Activated CD4-positive, alpha-beta T cell treated with anti-CD3 and anti-CD28 coated beads, Interleukin-2, amount 10 ng/mL, durations not matched to agents 24 days and 14 days (primary cell): ENCODE measurements at places on chromosomes 16 and 17.

- H3K4me3 ChIP-seq, result no peak overlapping the region
- H3K27ac ChIP-seq, result no peak overlapping the region
- H3K27me3 ChIP-seq, result no peaks in the 10 kb centered on the region
Observed at GRCh38 chr16:88403794-88404581, 21.2 kb downstream of the ZNF469 start.

GRCh38 chr16:2968368-2968737, 795 bp upstream of the PAQR4 start:
- DNase-seq, result no peak
- H3K36me3 ChIP-seq, result peaks cover 17% of the 10 kb centered on the region
- H3K27me3 ChIP-seq, result peaks cover 21% of the 10 kb centered on the region
- H3K27ac ChIP-seq, result peak overlapping the region; percentile 47
- peaks cover 26% of the 10 kb centered on the region for H3K4me1 ChIP-seq

DNA sequence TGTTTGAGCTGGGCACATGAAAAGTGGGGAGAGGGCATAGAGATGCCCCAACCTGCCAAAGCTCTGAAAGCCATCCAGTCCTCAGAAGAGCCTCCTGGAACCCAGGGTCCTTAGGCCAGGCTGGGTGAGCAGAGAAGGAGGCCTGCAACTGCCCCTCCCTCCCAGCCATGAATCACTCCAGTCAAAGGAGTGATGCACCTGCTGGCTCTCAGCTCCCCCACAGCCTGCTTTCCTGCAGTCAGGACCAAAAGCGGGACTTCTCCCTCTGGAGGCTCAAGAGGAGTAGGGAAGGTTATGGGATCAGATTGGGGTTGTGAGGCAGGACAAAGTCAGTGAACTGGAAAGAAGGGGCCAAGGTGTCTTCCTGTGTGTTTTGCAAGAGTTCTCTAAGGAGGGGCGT, 145.6 kb downstream of the TMEM132E start:
- H3K4me3 ChIP-seq, result no peak overlapping the region
- DNase-seq, result no peak
- H3K27me3 ChIP-seq, result no peaks in the 10 kb centered on the region

DNA sequence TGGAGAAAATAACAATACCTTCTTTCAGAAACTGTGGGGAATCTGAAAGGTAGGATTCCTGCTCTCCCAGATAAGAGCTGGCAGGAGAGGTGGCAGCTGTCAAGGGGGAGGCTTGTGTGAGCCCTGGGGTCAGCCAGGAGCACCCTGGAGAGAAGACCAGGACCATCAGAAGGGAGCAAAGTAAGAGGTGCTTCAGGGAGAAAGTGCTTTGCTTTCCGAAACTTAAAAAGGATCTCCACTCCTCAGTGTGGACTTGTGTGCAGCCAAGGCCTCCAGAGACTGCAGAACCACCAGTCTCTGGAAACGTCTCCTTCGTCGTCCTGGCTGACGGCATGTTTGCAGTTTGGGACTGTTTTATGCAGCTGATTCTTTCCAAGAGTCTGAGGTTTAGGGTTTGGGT, 13.7 kb upstream of the SOX9 start:
- DNase-seq, result no peak
- no peak overlapping the region for H3K27ac ChIP-seq
- no peaks in the 10 kb centered on the region for H3K4me1 ChIP-seq
- H3K27me3 ChIP-seq, result no peaks in the 10 kb centered on the region

DNA sequence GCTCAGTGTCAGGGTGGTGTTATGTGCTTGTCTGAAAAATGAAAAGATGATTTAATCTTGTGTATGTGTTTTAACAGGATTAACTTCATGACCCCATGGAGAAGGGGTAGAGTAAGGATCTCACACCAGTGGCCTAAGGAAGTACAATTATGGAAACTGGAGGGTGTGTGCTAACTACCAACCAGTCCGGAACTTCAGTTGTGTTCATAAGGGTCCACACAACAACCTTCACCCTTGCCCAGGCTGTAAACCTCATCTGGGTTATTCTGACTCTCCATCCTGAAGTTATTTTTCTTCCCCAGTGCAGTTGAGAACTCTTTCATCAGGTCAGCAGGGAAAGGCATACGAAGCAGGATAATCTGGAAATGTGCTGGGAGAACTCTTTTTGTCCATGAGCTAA, 158.9 kb downstream of the MAP2K6 start:
- no peak for DNase-seq
- no peaks in the 10 kb centered on the region for H3K4me1 ChIP-seq
- no peaks in the 10 kb centered on the region for H3K36me3 ChIP-seq
- H3K27ac ChIP-seq, result no peak overlapping the region

DNA sequence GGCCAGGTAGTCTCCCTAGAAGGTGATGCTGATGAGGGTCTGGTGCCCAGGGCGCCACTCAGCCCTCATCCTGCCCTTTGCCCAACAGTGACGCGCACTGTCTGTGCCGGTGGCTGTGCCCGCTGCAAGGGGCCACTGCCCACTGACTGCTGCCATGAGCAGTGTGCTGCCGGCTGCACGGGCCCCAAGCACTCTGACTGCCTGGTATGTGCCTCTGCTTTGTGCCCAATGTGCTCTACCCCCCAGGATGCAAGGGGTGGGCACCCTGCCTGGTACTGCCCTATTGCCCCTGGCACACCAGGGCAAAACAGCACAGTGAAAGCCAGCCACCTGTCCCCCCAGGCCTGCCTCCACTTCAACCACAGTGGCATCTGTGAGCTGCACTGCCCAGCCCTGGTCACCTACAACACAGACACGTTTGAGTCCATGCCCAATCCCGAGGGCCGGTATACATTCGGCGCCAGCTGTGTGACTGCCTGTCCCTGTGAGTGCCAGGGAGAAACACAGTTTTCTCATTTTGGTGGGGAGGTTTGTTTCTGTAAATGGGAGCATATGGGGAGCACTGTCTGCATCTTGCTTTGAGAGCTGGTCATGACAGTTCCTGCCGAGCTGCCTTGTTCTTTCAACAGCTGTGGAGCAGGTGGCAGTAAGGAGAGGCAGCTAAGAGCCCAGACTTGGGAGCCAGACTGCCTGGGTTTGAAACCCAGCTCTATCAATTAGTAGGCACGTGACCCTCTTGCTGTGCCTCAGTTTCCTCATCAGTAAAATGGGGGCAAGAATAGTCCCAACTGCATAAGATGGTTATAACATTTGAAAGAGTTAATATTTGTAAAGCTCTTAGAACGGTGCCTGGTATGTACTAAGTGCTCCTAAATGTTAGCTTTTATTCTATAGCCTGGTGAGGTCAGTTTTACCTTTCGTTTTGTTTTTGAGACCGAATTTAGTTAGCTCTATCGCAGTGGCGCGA, 10.4 kb downstream of the ERBB2 start:
- peaks cover 6% of the 10 kb centered on the region for H3K4me1 ChIP-seq
- no peaks in the 10 kb centered on the region for H3K27me3 ChIP-seq
- no peak overlapping the region for H3K27ac ChIP-seq
- H3K36me3 ChIP-seq, result no peaks in the 10 kb centered on the region
- DNase-seq, result no peak

DNA sequence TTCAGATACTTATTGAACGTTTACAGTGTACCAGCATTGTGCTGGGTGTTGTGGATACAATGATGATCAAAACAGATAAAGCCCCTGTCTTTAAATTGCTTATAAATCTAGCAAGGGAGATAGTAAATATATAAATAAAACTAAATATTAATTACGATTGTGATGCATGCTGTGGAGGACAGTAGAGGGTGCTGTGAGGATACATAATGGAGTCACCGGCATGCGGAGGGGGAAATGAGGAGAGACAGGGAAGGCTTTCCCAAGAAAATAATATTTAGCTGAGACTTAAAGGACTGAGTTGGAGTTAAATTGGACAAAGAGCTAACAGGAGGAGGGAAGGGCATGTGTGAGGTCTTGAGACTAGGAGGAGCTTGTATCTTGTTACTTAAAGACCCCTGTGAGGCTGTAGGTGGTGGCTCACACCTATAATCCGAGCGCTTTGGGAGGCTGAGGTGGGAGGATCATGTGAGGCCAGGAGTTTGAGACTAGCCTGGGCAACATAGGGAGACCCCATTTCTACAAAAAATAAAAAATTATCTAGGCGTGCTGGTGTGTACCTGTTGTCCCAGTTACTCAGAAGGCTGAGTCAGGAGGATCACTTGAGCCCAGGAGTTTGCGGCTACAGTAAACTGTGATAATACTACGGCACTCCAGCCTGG, 2.4 kb downstream of the DHRS7B start:
- no peak for DNase-seq
- H3K4me1 ChIP-seq, result peaks cover 26% of the 10 kb centered on the region
- H3K4me3 ChIP-seq, result peak overlapping the region; percentile 46
- H3K36me3 ChIP-seq, result peaks cover 8% of the 10 kb centered on the region

- H3K4me1 ChIP-seq, result peaks cover 77% of the 10 kb centered on the region
- peak; percentile 49 for DNase-seq
- peaks cover 30% of the 10 kb centered on the region for H3K36me3 ChIP-seq
- H3K27me3 ChIP-seq, result no peaks in the 10 kb centered on the region
- H3K27ac ChIP-seq, result peak overlapping the region; percentile 83
Observed at GRCh38 chr16:75106351-75107274, 10.0 kb downstream of the LDHD start.

DNA sequence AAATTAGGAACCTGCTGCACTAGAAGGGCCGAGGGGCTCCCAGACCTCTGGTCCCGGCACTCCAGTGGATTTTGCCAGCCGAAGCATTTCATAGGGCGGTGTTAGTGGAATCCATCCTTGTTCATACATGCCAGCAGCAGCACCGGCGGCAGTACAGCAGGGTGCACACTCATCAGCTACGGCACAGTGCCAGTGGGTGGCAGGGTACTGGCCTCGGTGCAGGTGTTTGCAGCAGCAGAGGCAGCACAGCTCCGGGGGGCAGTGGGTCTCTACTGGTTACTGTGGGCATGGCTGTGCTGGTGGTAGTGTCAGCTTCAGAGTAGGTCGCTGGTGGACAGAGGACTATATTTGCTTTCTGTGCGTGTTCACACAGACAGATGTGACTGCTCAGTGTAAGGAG, 985.7 kb downstream of the CDH8 start:
- H3K4me3 ChIP-seq, result no peak overlapping the region
- no peak overlapping the region for H3K27ac ChIP-seq
- no peaks in the 10 kb centered on the region for H3K27me3 ChIP-seq
- H3K36me3 ChIP-seq, result no peaks in the 10 kb centered on the region

- no peak overlapping the region for H3K27ac ChIP-seq
- H3K27me3 ChIP-seq, result peaks cover 16% of the 10 kb centered on the region
Observed at GRCh38 chr17:43456029-43456428, 27.7 kb upstream of the DHX8 start.

DNA sequence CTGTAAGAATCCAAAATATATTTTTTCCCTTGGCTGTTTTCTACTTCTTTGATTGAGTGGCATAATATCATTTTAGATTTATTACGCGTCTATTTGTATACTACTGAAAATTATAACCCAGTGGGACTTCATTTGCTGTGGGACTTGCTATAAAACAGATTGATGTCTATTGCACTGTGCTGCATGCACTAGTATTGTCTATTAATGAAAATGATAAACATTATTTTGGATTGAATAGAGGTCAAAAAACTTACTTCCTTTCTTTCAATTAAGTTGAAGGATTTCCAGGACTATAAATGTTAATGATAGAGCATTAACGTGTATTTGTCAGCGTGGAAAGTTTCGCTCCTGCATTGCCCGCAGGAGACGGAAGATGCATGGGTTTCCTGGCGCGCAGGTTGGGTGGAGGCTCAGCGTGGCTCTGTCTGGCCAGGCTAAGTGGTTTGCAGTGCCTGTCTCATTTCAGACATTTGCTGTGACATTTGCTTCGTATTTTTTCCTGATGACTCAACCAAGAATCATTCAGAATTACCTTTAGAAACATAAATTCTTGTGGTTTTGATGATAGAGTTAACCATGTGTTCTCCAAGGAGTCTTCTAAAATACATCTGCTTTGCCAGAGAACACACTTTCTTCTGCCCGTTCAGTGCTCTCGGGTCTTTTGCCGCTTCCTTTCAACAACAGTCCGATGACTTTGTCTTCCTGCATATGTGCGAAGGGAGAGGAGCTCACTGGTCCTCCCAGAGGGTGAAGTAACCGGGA, 216.7 kb downstream of the RPTOR start:
- peaks cover 35% of the 10 kb centered on the region for H3K36me3 ChIP-seq
- H3K27ac ChIP-seq, result peak overlapping the region; percentile 99
- no peaks in the 10 kb centered on the region for H3K27me3 ChIP-seq
- H3K4me1 ChIP-seq, result peaks cover 75% of the 10 kb centered on the region
- DNase-seq, result peak; percentile 91
- H3K4me3 ChIP-seq, result peak overlapping the region; percentile 76

- peaks cover 7% of the 10 kb centered on the region for H3K4me1 ChIP-seq
- DNase-seq, result peak; percentile 76
- no peaks in the 10 kb centered on the region for H3K36me3 ChIP-seq
- H3K4me3 ChIP-seq, result no peak overlapping the region
- peaks cover 32% of the 10 kb centered on the region for H3K27me3 ChIP-seq
Observed at GRCh38 chr16:86044241-86044671, 145.3 kb downstream of the IRF8 start.

DNA sequence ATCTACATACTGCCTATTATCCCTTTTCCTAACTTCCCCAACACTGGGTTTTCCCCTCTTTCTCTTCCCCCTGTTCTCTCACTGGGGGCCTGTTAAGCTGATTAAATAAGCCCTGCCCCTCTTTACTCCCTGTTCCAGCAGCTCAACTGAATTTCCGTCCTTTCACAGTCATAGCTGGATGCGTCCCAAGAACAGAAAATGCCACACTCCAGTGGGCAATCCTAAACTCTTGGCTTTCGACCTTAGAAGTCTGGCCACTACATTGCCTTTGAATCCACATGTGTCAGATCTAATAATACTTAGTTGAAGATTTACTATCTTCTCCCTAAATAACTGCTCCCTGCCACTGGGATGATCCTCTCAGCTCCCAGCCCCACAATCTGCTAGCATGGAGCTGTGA, 34.5 kb downstream of the KCNJ16 start:
- peaks cover 2% of the 10 kb centered on the region for H3K4me1 ChIP-seq
- H3K4me3 ChIP-seq, result no peak overlapping the region
- peaks cover 2% of the 10 kb centered on the region for H3K27me3 ChIP-seq
- H3K36me3 ChIP-seq, result no peaks in the 10 kb centered on the region

DNA sequence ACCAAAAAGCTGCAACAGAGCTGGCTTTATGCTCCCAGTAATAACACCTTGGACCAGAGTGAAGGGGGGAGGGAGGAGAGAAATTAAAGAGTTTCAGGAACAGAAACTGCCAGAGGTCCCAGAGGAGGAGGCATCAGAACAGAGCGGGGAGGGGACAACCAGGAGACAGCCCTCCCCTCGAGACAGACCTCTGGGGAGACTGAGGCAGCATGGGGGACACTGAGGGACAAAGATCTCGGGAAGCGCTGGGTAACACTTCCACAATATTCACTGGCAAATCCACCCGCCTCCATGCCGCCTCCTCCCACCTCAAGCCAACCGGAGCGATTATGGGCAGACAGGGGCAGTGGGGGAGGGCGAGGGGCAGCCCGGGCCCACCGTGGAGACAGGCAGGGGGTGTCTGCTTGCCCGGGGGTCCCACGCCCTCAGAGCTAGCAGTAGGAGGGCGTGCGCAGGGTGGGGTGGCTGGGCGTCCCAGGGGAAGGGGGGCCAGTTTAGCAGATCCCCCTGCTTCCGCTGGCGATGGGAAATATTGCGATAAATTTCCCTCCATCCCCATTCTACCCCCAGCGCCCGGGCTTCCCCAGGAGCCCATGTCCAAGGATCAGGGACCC, 1.2 kb downstream of the PCGF2 start:
- peaks cover 2% of the 10 kb centered on the region for H3K36me3 ChIP-seq
- peaks cover 48% of the 10 kb centered on the region for H3K4me1 ChIP-seq
- peaks cover 37% of the 10 kb centered on the region for H3K27me3 ChIP-seq
- DNase-seq, result no peak

- no peak overlapping the region for H3K27ac ChIP-seq
- H3K27me3 ChIP-seq, result peaks cover 8% of the 10 kb centered on the region
- H3K36me3 ChIP-seq, result peaks cover 3% of the 10 kb centered on the region
- no peak for DNase-seq
- no peak overlapping the region for H3K4me3 ChIP-seq
Observed at GRCh38 chr16:2856686-2857450, 1.1 kb downstream of the PRSS22 start.
